ENCODE measurements at places on chromosomes 2 and 18.
A peak's percentile ranks its signal among the peaks of the same experiment; 100 is the strongest.

- DNase-seq: no peak
Measured at GRCh38 chr2:137182071-137182470, 416.7 kb downstream of the THSD7B start.

DNA sequence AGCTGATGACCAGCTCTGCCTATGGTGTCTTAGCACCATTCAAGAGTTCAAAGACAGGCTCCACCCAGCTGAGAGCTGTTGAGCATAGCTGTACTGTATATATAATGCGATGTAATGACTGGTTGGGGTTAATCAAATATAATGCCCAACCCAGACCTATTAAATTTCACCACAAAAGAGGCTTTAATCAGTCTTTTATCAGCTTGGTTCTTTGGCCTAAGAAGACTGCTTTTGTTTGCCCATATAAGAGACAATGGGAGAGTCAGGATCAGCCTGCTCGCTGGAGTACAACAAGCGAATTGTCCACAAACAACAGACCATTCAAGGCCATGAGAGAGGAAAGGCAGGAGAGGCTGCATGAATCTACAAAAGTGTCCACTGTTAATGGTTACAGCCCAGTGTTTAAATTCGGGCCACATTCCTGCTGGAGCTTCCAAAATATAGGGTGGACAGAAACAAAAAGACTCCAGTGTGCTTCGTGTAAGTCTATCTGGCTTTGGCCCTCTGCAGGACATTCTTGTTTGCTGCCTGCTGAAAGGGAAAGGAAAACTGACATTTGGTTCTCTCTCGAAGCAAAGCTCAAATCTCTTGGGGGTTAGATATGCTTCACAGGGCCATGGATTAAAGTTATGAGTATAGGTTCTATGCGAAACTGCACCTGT lies 299.0 kb upstream of the FBXO11 start:
- DNase-seq: peak; percentile 97

DNA sequence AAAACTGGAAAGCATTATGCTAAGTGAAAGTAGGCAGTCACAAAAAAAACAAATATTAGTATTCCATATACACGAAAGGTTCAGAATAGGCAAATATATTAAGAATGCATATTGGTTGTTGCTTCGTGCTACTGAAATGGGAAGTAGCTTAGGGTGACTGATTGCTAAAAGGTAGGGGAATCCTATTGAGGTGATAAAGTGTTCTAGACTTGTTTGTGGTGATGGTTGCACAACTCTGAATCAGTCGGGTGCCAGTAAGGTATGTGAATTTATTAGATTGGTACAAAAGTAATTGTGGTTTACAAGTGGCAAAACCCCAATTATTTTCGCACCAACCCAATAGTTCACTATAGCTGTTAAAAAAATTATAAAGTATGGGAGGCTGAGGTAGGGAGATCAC lies 20.7 kb downstream of the USP34 start:
- no peak for DNase-seq

DNA sequence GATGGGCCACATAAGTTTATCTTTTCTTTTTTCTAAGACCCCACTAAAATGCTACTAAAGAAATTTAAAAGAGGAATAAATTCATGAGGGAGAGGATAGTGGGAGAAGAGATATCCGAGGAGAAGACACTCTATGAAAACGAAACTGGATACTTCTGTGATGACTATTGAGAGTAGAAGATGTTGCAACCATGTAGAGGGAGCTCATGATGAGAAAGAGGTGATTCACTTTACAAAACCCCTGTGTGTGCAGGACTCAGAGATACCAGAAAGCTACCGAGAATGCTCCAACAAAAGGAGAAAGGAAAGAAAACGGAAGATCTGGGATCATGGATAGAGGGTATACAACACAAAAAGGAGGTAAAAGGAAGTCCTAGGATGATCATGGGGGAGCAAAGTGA lies 34.9 kb downstream of the SLC38A11 start:
- DNase-seq: no peak

GRCh38 chr2:240351826-240352426 lies 83.5 kb upstream of the GPC1 start:
- DNase-seq: no peak

GRCh38 chr18:23956483-23956882 lies 58.1 kb upstream of the TTC39C start:
- DNase-seq: no peak

GRCh38 chr18:79595876-79596374 lies 83.7 kb upstream of the CTDP1 start:
- no peak for DNase-seq

DNA sequence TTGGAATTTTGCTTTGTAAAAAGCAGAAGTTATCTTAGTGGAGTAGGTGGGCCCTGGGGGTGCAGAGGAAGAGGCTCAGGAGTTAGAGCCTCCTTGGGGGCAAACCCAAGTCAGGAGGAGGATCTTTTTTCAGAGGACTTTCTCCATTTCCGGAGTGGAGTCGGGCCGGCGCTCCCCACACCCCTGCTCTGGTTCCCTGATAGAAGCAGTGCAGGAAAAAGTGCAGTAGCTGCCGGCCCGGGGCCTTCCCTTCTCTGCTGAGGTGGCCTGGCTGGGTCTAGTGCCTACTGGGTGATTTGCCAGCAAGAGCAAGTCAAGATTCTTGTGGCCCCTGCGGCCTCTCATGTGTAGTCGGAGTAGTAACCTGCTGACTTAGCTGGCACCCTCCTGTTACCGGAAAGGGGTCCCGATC lies 124.2 kb upstream of the HS6ST1 start:
- no peak for DNase-seq

- DNase-seq: no peak
Measured at GRCh38 chr2:203997481-203997880, 60.9 kb downstream of the ICOS start.

DNA sequence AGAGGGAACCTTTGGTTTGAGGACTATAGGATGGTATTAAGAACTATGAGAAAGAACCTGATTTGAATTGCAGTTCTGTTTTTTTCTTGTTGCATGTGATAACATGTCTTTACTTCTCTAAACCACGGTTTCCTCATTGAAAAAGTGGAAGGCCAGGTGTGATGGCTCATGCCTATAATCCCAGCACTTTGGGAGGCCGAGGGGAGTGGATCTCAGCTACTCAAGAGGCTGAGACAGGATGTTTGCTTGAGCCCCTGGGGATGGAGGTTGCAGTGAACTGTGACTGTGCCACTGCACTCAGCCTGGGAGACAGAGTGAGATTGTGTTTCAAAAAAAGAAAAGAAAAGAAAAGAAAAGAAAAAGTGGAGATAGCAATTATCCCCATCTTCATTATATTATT lies 32.3 kb downstream of the SCN9A start:
- DNase-seq: no peak

GRCh38 chr18:54957296-54957832 lies 1.9 kb downstream of the CCDC68 start:
- DNase-seq: peak; percentile 10

DNA sequence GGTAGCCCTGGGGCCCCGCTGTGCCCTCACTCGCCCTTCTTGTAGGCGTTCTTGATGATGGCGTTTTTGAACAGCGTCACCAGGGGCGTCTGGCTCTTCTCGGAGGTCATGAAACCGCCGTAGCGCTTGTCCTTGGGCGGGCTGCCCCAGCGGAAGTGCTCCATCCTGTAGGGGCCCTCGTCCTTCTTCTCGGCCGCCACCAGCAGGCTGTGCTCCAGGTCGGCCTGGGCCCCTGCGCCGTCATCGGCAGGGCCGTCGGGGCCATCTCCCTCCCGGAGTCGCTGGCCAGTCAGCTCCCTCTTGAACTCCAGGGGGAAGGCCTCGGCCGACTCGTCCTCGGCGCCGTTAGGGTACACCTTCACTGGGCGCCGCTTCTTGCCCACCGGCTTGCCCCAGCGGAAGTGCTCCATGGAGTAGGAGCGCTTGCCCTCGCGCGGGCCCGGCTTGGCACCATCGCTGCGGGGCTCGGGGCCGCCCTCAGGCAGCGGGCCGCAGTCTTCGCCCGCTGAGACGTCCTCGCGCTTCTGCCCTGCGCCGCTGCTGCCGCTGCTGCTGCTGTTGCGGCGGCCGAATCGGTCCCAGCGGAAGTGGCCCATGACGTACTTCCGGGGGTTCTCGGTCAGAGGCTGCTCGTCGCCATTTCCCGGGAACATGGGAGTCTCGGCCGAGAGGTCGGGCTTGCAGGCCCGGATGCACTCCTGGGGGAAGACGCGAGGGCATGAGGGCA lies 7.2 kb downstream of the POMC start:
- DNase-seq: no peak

DNA sequence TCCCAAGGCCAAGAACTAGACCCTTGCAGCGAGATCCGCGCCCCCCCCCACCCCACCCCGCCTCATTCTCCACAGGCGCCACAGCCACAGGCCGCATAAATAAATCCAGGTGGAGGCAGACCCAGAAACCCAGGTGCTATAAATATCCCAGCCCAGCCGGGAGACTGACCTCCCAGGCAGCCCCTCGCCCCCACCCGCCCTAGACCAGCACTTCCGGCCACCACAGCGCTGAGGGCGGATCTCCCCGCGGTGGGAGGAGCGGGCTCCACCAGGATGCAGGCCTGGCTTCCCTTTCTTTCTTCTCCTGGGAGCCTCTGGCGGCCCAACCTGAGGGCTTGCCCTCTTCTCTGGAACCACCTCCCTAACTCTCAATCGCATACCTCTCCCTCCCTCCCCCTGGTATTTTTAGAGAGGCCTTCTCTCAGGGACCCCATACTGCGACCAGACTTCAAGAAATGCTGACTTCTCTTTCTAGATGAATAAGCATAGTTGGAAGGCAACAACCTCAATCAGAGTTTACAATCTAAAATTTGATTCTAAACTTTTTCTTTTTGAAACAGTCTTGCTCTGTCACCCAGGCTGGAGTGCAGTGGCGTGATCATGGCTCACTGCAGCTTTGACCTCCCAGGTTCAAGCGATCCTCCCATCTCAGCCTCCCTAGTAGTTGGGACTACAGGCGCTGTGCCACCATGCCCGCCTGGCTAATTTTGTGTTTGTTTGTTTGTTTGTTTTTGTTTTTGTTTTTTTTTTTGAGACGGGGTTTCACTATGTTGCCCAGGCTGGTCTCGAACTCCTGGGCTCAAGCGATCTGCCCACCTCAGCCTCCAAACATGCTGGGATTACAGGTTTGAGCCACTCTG lies 55.0 kb downstream of the PKDCC start:
- no peak for DNase-seq

DNA sequence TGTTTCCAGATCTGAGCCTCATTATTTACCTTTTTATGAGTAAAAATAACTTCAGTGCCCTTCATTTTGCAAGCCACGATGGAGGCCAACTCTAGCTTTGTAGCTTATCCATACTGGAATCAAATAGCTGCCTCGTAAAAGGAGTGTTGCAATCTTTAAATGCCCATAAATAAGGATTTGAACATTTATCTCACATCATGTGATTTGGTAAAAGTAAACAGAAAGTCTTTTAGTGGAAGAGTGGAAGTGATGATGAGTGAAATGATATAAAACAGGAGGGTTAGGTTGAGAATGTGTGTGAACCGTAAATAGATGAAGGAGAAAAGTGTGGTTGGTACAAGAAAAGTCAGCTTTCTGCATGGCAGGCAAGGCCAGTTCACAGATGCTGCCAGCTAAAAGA lies 348.9 kb downstream of the OSR1 start:
- no peak for DNase-seq

DNA sequence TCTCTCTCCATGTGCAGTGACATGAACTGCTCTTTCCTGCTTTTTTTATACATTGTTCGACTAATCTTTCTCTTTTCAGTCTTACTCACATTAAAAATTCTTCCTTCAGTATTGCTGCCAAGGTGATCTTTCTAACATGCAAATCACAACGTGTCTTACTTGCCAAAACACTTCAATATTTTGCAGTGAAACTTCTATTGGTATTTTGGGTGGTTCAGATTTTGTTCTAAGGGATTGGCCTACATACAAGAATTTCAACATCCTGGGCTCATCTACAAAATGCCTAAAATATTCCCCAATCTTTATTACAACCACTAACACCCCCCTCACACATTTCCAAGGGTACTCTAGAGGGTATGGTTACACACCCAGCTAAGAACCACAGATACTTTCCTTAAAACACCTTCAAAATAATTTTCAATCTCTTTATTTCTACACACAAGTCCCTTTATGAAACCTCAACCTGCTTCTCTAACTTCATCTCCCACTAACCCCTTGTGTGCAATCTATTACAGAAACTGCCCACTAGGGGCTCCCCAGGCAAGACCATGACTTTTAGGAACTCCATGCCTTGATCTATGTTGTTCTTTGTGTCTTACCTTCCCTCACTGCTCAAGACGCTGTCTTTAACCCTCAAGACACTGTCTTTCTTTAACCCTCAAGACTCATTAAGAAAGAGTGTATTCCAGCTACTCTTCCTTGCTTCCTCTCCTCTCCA lies 50.9 kb downstream of the COL3A1 start:
- DNase-seq: no peak

- DNase-seq: no peak
Measured at GRCh38 chr2:241187101-241187917, 1.2 kb upstream of the ANO7 start.

DNA sequence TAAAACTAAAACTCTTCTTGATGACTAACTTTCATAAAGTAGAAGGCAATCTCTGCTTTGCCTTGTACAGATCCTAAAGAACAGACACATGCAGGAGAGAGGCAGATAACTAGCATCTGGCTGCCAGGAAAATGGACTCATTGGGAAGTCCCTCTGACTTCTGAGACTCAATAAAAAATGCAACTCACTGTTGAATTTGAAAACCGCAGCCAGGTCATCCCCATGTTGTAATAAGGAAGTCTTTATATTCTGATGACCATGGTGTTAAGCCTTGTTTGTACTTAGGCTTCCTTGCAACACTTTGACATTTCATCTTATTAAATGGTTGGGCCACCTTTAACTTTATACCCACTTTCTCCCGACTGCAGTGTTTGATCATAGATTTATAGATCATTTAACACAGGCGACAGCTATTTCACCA lies 375.1 kb upstream of the KCNH7 start:
- DNase-seq: no peak

GRCh38 chr2:8202132-8202531 lies 479.7 kb upstream of the ID2 start:
- no peak for DNase-seq

GRCh38 chr18:39799006-39799405 lies 2156.0 kb upstream of the PIK3C3 start:
- DNase-seq: no peak

DNA sequence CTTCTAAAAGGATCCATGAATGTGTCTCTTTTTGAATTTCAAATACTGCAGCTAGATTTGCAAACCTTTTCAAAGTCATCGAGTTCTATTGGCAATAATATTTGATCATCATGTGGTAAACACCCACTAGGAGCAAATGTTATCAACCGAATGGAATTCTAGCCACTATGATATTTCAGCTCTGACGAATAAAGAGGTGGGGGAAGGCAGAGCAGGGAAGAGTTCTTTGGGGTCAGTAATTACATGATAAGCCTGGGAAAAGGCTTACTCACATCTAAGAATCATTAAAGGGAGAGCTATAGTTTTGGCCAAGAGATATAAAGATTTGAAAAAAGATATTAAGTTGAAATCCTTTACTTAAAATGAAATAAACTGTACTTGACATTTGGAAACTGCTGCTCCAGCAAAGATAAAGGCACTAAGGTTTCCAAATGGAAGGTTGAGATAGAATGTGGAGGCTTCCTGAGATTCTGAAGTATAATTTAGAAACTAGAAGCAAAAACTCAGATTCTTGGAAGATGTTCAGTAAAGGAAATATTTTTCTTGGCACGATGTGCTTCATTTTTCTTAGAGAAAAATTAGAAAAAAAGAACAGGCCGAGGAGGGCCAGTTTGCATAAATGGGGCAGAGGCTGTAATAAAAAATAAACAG lies 104.7 kb upstream of the ARHGAP28 start:
- DNase-seq: no peak

- no peak for DNase-seq
Measured at GRCh38 chr18:55380589-55380988, 207.4 kb downstream of the TCF4 start.

Measured in Ammon's horn (tissue), 1 donor.